Stomach (tissue), 19 donors: ENCODE measurements at places on chromosomes 13 and 19.
A peak's percentile ranks its signal among the peaks of the same experiment; 100 is the strongest.

- DNase-seq: no peak
Measured at GRCh38 chr13:46595136-46595884, 42.3 kb downstream of the LRCH1 start.

GRCh38 chr19:44745887-44746600 is 2.5 kb upstream of the BCL3 start:
- DNase-seq: no peak

- DNase-seq: no peak
Measured at GRCh38 chr19:47630594-47630993, 21.7 kb downstream of the BICRA start.

- no peak for DNase-seq
Measured at GRCh38 chr13:26628706-26629105, 71.2 kb downstream of the WASF3 start.

- no peak for DNase-seq
Measured at GRCh38 chr13:109090796-109091195, 461.4 kb downstream of the MYO16 start.

DNA sequence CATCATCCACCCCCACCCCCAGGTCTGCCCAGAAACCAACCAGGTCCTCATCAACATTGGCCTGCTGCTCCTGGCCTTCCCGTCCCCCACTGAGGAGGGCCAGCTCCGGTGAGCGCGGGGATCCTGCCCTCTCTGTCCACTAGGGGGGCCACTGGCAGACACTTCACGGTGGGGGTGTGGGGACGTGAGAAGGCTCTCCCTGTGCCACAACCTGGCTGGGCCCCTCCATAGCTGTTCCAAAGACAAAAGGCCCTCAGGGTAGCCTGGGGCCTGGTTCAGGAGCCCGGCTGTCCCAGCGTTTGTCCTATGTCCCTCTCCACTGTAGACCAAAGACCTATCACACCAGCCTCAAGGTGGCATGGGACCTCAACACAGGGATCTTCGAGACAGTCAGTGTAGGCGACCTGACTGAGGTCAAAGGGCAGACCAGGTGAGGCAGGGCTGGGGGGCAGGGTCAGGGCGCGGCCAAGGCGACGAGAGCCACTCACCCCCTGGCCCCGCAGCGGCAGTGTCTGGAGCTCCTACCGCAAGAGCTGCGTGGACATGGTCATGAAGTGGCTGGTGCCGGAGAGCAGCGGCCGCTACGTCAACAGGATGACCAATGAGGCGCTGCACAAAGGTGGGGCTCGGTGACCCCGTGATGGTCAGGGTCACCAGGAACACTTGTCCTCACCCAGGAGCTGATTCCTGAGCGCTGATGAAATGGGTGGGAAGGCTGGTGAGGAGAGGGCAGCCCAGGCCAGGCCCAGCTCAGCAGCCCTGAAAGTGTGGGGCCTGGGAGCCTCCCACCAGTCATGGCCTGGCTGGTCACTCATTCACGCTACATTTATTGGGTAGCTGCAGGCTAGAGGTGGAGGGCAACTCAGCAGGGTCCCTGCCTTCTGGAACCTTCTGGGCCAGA is 7.9 kb downstream of the DCAF15 start:
- no peak for DNase-seq

- peak; percentile 80 for DNase-seq
Measured at GRCh38 chr13:46492946-46493345, 60.0 kb upstream of the LRCH1 start.

- DNase-seq: peak; percentile 84
Measured at GRCh38 chr19:4678881-4679790, 9.0 kb upstream of the MYDGF start.

GRCh38 chr19:16518483-16519229 is 22.5 kb downstream of the C19orf44 start:
- no peak for DNase-seq

- DNase-seq: no peak
Measured at GRCh38 chr13:95180513-95181245, 120.6 kb downstream of the ABCC4 start.

- no peak for DNase-seq
Measured at GRCh38 chr19:14078411-14078810, 5.8 kb downstream of the MISP3 start.

GRCh38 chr19:50190439-50190891 is 13.0 kb upstream of the MYH14 start:
- peak; percentile 72 for DNase-seq

DNA sequence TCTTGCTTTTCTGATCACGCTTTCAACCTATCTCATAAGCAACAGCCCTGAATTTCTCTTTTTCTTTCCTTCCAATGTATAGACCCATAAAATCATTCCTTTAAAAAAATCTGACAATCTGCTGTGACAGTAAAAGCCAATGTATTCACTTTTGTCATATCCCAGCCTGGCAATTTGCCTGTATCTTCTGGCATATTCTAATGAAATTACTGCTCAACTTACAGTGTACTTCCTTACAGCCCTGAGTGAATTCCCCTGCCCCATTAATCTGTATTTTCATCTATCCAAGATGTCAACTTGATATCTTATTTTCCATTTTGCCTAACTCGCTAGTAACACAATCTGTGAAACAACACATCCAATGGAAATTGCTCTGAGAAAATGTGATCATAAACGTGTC is 18.0 kb upstream of the SERP2 start:
- DNase-seq: no peak

DNA sequence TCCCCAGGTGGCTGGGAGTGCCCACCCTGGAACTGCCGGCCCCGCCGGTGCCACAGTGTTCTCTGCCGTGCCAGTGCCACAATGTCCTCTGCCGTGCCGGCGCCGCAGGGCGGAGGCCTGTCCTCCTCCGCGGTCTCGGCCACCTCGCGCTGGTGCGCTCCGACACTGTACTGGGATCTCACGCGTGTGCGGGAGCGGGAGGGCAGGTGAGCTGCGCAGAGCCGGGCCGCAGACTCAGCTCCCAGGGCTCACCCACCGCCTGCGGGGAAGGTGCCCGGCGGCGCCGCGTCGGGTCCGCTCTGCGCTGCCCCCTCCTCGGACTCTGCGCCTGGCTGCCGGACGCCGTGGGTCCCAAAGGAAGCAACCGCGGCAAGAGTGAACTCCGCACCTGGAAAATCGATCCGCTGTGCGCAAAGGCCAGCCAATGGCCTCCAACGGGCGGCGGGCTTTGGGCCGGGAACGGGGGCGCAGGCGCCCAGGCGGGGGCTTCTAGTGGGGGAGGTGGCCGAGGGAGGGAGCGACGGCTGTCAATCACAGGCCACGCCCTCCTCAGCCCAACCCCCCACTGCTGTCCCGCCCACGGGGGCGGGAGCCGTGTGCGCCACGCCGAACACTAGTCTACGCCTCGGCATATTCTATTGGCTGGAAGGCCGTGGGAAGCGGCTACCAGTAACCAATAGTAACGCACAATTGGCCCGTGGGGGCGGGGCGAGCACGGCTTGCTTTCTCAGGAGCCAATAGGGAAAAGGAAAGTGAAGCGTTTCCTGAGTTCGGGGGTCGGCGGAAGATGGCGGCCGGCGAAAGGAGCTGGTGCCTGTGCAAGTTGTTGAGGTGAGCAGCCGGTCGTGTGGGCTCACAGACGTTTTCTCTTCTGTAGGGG is at the start of gene ALG11:
Gene ALG11 (plus strand): TSS at position 767 of the 880 bp plus-strand sequence. CDS start 21 bp downstream, at position 788.
- peak; percentile 100 for DNase-seq

- no peak for DNase-seq
Measured at GRCh38 chr13:91228108-91228507, 119.4 kb upstream of the MIR17HG start.

GRCh38 chr19:49014870-49015255 is 2.0 kb downstream of the LHB start:
- no peak for DNase-seq

- no peak for DNase-seq
Measured at GRCh38 chr13:94139393-94139995, 340.0 kb downstream of the DCT start.

- DNase-seq: peak; percentile 9
Measured at GRCh38 chr13:69912630-69913029, 195.0 kb upstream of the ATXN8OS start.

- DNase-seq: no peak
Measured at GRCh38 chr19:17610384-17610783, 54.9 kb downstream of the COLGALT1 start.

GRCh38 chr19:58352760-58353671 is at the start of gene A1BG:
Gene A1BG, minus strand, starts transcription at chr19:58353492. Its CDS starts 55 bp downstream, at chr19:58353437.
- DNase-seq: peak; percentile 2

DNA sequence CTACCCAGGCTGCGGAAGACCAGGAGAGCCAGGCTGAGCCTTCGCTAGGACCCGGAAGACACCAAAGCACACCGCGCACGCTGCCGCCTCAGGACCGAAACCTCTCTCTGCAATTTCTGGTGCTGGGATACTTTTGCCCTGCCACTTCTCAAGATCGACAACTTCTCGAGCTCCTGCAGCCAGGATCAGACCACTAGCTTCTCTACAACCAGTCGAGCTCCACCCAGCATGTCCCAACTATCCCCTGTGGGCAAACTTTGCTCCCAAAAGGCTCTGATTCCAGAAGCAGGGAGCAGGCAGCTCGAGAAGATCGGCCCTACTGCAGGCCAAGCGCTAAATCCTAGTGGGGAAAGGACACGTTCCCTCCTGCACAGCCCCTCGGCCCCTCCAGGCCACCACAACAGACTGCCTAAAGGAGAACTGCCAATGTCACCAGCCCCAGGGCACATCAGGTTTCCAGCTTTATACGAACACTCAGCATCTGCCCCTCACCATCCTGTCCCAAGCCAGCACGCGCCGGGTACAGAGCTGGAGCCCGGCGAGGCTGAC is 979 bp downstream of the AKAP8 start:
- peak; percentile 59 for DNase-seq

GRCh38 chr13:21948769-21949474 is 278.0 kb downstream of the FGF9 start:
- DNase-seq: no peak

DNA sequence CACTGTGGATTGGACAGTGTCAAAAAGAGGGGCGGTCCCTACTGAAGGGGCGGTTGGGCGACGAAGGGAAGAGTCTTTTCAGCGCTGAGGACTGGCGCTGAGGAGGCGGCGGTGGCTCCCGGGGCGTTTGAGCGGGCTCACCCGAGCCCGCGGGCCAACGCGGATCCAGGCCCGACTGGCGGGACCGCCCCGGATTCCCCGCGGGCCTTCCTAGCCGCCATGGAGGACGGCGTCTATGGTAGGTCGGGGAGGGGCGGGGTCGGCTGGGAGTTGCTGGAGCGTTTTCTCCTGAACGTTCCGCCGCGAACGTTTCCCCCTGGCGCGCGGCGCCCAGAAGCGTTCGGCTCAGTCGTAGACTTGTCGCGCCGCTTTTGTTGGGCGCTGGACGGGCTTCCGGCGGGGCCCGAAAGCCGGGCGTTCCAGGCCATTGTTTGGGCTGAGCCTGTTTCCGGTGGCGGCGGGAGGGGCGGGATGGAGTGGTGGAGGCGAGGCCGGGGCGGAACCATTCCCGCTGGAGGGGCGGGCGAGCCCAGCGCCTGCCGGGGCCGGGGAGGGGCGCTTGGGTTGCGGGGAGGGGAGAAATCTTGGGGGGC is at the start of gene CYTH2:
Gene CYTH2 (plus strand): TSS at position 81 of the 593 bp plus-strand sequence. CDS start 139 bp downstream, at position 220.
- peak; percentile 86 for DNase-seq

GRCh38 chr13:39415008-39415802 is 187.8 kb downstream of the LHFPL6 start:
- peak; percentile 66 for DNase-seq

- DNase-seq: no peak
Measured at GRCh38 chr13:60282186-60282585, 114.8 kb upstream of the TDRD3 start.

DNA sequence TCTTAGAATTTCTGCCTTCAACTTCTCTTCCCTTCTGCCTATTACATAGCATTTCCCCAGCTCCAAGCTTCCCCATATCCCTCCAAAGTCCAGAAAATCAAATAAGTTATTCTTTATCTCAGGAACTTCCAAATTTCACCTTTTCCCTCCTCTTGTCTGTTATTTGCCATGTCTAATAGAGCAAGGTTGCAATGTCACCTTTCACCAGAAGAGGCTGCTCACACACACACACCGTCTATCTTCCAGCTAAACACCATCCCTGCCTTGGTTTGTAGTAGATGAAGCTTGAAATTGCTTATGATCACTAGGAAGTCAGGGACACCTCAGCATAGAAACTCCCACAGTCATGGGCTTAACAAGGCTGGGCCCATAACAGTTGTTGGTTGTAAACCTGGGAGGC is 48.4 kb downstream of the ZNRF4 start:
- no peak for DNase-seq

DNA sequence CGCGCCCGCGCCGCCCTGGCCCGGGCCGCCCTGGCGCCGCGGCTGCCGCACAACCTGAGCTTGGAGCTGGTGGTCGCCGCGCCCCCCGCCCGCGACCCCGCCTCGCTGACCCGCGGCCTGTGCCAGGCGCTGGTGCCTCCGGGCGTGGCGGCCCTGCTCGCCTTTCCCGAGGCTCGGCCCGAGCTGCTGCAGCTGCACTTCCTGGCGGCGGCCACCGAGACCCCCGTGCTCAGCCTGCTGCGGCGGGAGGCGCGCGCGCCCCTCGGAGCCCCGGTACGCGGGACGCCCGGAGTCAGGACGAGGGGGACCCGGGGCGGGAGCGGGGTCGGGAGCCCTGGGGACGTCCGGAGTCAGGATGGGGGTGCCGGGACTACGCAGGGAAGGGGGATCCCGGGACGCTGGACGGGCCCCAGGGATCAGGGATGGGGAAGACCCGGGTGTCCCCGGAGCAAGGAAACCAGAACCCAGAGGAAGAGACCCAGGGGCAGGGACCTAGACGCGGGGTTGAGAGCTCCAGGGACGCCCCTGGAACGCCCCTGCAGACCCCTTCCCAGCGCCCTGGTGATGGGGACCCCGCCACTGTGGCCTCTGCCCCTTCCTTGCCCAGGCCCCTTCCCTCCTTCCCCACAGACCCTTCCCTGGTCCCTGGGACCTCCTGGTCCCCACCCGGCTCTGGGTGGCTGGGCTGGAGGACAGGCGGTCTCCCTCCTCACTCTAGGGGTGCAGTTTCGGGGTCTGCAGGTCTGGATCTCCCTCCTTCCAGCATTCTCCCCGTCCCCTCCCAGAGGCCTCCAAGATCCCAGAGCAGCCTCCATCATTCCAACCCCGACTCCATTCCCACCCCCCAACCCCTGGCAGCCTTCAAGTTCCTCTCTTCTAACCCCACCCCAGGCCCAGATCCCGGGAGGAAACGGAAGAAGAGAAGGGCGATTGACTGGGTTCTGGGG is 645 bp downstream of the GRIN3B start:
- DNase-seq: no peak

GRCh38 chr13:39787086-39787487 is 131.6 kb downstream of the COG6 start:
- no peak for DNase-seq
